GM23248 (cell line): ENCODE measurements at places on chromosomes 2 and 18.
A peak's percentile ranks its signal among the peaks of the same experiment; 100 is the strongest.

DNA sequence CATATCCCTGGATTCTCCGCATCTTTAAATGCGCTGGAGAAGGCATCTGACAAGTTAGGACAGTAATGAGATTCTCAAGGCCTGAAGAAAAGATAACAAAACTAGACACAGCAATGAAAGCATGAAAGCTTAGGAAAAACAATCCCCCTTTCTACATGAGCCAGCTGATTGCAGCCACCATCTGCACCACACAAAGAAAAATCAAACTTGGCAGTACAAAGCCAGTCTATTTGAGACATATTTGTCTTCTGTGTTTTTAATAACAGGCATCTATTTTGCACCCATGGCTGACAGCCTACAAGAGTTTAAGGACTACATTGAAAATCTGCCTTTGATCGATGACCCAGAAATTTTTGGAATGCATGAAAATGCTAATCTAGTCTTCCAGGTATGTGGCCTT is 83.6 kb downstream of the TRABD2A start:
- no peak for DNase-seq

GRCh38 chr2:118312969-118313756 is 224.9 kb downstream of the INSIG2 start:
- peak; percentile 21 for DNase-seq

DNA sequence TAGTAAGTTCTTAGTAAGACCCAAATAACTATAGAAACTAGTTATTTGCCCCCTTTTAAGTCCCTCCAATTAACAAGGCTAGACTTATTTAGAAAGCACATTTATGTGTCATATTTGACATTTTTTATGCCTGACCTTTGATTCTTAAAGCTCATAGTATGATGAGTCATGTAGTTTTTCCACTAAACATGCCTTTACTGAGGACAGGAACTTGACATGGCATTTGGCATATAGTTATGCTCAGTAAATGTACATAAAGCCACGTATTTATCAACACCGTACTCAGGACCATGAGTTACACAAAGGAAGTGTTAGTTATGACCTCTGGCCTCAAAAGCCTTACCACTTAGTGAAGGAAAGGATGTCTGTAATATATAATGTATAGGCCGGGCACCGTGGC is 78.9 kb downstream of the GNAL start:
- peak; percentile 39 for DNase-seq

DNA sequence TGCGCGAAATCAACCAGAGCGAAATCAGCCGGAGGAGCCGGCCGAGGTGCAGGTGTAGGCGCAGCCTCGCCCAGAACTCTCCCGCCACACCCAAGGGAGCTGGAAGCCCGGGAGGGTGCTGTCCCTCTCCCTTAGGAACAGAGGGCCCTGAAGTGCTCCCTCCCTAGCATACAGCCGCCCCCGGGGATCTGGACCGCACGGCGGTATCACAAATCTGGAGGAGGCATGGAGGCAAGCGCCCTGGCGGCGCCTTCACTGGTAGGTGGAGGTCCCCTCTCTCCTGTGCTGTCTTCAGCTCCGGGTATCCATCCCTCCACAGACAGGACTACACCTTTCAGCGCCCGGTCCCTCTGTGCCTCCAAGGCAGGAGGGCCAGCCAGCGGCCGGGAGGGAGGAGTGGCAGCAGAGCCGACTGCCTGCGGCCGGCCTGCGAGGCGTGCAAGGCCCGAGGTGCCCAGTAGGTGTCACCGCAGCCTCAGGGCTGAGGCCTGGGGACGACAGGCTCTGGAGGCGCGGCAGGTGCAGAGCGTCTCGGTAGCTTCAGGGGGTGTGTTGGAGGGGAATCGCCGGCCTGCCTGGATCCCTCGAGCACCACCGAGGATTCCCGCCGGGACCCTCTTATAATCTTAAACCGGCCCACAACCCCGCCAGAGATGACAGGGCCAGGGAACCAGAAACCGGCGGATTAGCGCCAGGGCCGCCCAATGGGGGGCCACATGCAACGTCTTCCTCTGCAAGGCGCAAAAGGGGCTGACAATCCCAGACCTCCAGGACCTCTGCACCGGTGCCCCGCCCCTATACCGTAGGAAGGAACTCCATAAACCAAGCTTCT is 2.8 kb downstream of the IHH start:
- DNase-seq, result peak; percentile 82

DNA sequence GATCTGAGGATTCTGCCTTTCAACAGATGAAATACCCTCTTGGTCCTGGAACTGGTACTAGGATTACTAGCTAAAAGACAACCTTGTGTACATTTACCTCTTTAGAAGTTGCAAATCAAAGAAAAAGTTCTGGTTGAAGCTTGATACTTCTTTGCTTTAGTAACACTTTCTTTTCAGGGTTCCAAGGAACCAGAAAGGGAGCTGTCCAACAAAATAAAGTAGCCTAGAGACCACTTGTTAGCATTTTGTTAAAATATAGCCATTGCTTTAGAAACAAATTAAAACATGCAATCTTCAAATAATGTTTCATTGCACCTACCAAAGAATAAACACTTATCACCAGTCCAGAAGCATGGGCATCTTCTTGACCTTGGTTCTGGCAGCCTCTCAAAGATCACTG is 117.9 kb upstream of the MAP3K20 start:
- DNase-seq, result no peak

GRCh38 chr2:180705122-180705521 is 275.3 kb upstream of the UBE2E3 start:
- DNase-seq, result peak; percentile 67

DNA sequence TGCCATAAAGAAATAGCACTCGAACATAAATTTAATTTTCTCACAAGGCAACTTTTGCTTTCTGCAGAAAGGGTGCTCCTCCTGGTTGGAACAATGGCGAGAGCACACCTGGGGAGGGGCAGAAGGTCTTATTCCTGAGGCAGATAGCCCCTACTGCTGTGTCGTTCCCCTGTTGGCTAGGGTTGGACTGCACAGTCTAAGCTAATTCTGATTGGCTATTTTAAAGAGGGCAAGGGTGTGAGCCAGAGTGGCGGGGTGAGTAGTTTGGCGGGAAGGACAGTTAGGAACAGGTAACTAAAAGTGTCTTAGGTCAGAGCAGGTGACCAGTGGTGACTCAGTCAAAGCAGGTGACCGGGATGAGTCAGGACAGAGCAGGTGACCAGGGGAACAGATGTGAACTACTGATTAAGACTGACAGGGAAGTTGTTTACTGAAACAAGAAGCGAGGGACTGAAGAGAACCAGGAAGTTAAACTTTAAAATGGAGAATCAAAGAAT is 49.7 kb upstream of the AGAP1 start:
- no peak for DNase-seq

- no peak for DNase-seq
Observed at GRCh38 chr18:41594582-41594981, 360.5 kb upstream of the PIK3C3 start.

DNA sequence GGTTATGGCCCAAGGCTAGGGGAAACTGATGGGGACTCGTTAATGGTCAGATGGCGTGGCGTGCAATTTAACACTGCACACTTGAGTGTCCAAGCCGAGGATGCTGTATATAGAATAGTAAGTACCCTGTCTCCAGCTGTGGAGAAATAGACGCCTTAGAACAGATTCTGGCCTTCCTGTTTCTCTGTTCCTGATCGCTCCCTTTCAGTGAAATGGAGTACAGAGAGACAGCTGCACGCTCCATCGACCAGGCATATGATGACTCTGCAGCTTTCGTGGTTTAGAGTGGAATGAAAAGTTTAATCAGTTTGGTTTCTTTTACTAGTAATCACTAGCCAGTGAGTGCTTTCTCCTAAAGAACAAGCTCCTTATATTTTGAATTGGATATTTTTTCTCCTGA is 213.4 kb downstream of the NEDD4L start:
- no peak for DNase-seq

DNA sequence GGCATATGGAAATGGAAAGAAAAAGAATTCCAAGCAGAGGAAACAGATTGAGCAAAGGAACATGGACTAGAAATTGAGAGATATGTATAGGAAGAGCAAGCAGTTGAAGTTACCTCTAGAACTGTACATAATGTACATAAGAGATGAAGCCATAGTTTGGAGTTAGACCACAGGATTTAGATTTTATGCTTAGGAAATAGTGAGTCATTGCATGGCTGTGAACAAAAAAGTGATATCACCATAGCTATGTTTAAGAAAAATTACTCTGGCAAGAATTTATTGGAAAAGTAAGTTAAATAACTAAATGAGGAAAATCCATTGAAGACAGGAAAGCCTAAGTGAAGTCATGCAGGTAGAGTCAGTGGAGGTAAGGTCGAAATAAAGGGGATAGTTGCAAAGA is 99.4 kb upstream of the GALNT5 start:
- DNase-seq, result peak; percentile 65

DNA sequence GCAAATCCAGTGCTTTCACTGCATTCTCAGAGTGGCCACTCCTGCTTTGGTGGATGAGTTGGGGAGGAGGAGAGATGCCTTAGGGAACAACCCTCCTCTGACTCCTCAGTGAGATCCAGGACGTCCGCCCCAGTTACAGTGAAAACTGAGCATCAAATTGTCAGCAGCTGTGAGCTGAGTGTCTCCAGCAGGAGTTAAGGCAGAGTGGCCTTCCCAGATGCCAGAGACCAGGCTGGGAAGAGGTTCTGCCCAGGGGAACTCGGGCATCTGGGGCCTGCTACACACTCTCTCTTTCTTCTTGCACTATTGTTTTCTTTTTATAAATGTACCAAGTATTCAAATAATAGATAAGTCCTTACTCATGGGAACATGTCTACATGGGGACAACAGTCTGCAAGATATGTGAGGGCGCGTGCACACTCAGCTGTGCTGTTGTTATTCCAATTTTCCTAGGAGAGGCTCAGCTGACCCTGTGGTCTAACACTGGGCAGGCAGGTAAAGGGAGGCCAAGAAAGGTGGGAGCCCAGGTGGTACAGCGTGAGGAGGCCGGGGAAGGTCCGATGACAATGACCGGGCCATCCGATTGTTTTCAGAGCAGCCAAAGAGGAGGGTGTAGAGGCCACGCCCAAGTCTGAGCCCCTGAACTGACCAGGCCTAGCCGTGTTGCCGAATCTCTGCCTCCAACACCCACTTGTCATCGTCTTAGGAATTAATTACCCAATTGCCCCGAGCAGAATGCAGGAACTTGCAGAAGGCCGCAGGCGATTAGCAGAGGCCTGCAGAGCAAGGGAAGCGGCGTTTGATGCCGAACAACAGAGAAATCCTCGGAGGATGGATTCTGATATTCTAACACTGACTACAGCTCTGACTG is 166.9 kb downstream of the ANAPC1 start:
- no peak for DNase-seq

- DNase-seq, result no peak
Observed at GRCh38 chr2:112924821-112925220, 13.9 kb downstream of the IL37 start.

GRCh38 chr2:407630-408029 is 119.7 kb upstream of the ALKAL2 start:
- DNase-seq, result no peak

DNA sequence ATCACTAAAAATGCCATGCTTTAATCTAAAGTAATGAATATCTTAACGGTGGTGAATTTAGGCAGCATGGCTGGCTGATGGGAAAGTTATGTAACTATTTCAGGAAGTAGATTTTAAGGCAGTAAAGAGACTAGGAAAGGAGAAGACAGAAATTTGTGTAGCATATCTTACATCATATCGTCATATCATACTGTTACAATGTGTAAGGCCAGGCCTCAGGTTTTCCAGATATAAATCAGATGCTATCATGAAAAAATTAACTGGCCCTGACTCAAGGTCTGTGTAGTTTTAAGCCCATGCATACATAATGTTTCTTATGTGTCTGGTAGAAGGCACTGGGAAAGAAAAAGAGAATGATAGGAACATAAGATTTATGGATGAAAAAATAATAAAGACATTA is 8.9 kb upstream of the FAP start:
- DNase-seq, result no peak

GRCh38 chr2:236945431-236946016 is 140.2 kb upstream of the COPS8 start:
- DNase-seq, result no peak

- DNase-seq, result no peak
Observed at GRCh38 chr18:58183226-58183625, 139.2 kb downstream of the NEDD4L start.

GRCh38 chr2:39779341-39779851 is 338 bp upstream of the THUMPD2 start:
- DNase-seq, result peak; percentile 4

DNA sequence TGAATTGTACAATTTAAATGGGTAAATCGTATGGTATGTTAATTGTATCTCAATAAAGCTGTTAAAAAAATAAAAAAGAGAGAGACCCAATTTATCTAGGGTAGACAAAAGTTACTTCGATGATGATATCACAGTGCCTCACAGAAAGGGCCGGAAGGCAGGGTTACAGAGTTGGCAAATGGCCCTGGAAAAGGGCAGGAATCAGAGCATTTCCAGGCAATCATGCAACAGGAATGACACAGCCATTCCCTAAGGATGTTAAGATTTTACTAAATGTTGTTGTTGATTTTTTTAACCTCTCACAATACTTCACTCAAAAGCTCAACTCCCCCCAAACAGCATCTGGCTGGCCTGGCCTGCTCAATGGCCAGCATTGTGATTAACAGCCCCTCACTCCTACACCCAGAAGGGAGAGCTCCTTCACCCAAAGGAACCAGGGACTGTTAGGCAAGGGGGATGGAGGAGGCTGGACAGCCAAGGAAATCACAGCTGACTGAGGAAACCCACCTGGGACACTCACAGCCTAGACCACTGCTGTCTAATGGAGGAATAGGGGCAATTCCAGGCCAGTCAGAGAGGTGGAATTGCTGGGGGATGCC is 7.7 kb upstream of the SP100 start:
- peak; percentile 94 for DNase-seq

GRCh38 chr2:98560256-98560771 is 48.0 kb downstream of the COA5 start:
- peak; percentile 96 for DNase-seq

DNA sequence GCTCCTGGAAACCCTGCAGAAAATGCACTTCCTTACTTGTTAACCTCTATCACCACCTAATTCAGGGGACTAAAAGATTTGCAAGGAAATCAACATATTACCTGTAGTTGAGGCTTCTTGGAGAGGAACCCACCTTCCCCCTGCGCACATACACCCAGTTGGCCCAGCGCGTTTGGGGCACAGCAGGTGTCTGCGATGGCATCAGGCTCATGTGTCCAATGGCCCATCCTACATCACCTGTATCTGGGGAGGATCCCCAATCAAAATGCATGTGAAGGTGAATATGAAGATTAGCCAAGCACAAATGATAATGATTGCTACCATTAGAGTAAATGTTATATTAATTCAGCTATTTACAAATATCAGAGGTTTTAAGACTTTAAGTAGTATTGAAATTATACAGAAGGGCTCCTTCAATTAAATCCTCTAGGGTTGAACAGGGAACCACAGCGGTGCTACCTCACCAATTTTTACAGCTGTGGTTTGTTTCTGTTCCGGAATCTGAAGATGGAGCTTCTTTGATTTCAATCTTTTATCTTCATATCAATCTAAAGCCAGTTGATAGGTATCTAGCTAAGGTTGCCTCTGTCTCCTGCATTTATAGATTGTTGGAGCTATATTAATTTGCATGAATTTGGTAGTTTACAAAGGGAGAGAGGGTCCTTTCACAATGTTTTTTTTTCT is 486.0 kb downstream of the RNF144A start:
- no peak for DNase-seq

- DNase-seq, result peak; percentile 93
Observed at GRCh38 chr2:95345563-95346230, 48.5 kb downstream of the KCNIP3 start.
